ENCODE measurements at places on chromosomes 12 and 14.

- no peak for DNase-seq
Observed at GRCh38 chr14:68441542-68441941, 351.3 kb downstream of the ZFP36L1 start.

- no peak for DNase-seq
Observed at GRCh38 chr12:128155571-128155970, 111.4 kb upstream of the TMEM132C start.

GRCh38 chr12:81440001-81440400 lies 319.1 kb downstream of the PPFIA2 start:
- DNase-seq = no peak

DNA sequence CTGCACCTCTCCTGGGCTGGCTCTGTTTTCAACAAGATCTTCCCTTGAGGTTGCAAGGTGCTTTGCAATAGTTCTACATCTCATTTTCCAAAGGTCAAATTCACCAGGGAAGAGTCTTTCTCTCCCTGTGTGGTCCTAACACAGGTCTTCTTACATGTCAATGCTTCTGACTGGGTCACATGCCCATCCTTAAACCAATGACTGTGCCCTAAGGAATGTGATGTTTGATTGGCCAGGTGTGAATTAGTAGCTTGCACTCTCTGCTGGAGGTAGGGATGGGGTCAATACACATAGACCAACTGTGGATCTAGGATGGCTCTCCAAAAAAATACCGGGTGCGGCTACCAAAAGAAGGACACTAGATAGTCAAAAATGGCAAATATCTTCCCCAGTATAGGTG lies 19.9 kb upstream of the KCNK10 start:
- DNase-seq = no peak

GRCh38 chr12:103013741-103014300 lies 56.3 kb downstream of the ASCL1 start:
- DNase-seq = no peak

DNA sequence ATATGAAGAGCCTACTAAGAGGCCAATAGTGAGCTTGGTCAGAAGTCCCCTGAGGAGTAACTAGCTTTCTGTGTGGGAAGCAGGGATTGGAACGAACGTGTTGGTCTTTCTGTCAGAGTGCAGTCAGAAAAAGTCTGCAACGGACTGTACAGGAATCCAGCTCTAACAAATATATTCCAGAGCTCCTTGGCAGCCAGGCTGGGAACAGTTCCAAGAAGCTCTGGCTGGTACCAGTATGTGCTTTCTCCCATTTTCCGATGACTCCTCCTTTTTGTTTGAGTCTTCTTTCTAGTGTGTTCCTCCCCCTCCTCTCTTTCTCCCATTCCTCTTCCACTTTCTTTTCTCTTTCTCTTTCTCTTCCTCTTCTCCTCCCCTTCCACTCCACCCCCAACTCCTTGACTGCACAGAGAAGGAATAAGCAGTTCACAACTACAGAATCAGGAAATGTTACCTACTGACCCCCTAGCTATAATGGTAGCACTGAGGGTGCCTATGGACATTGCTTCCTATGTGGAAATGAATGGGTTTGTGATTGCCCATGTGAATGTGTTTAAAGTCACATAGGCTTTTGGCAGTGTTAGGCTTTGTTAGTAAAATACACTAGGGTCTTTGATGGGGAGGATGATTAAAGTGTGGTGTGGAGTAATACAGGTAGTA lies 59.9 kb downstream of the TTLL5 start:
- DNase-seq = no peak

DNA sequence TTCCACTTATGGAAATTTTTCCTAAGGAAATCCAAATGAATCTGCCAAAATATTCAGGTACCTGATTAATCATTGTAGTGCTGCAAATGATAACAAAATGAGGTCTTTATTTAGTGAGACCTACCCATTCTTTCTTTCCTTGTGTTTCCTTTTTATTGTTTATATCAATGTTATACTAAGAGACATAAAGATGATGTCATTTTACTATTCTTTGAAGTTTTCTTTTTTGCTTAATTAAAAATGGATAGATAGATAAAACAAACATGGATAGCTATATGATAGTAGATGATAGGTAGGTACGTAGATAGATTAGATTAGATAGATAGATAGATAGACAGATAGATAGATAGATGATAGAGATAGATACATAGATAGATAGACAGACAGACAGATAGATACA lies 669.5 kb upstream of the TBX3 start:
- no peak for DNase-seq

GRCh38 chr14:36091096-36091495 lies 85.4 kb downstream of the PTCSC3 start:
- DNase-seq = peak; percentile 94

- DNase-seq = no peak
Observed at GRCh38 chr12:124732275-124733075, 131.2 kb downstream of the SCARB1 start.

DNA sequence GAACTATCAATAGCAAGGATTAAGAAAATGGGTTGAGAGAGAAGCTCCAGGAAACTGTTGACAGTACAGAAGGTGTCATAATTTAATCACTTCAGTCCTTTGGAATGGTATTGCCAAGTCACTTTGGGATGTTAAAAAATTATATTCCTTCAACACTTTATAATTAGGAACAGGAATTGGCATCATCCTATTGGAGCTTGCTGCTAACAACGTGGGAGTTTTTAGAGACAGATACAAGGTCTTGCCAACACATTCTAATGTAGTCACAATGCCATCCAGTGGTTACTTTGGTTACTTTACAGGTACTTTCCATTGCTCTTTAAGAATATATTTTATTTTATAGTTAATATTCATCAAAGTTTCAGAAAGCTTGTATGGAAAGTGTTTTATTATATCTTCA lies 310.1 kb downstream of the SYT1 start:
- peak; percentile 57 for DNase-seq

GRCh38 chr14:62247266-62247665 lies 485.0 kb downstream of the SNAPC1 start:
- DNase-seq = no peak

DNA sequence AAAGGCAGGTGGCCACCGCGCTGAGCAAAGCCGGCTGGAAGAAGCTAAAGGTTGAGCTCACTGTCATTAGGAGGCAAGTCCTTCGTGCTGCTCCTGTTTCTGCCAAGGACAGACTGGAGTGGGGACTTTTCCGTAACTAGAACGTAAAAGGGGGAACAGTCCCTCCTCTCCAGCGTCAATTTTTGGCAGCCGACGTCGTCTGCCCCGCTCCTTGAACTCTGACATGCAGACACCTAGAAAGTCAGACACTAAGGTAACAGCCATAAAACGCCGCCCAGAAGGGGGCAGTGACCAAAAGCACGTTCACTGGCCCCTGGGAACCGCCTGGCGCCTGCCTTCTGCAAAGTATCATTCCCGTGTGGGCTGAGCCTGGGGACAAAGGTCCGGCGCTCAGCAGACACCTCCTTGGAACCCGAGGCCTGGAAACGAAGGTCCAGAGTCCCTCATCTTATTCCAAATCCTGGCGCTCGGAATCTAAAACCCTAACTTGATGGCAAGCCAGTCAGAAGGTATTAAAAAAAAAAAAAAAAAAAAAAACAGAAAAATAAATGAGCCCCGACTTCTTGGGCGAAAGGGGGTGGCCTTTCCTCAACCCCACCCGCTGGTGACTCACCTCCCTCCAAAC lies 1.1 kb upstream of the LRP1 start:
- DNase-seq = no peak

DNA sequence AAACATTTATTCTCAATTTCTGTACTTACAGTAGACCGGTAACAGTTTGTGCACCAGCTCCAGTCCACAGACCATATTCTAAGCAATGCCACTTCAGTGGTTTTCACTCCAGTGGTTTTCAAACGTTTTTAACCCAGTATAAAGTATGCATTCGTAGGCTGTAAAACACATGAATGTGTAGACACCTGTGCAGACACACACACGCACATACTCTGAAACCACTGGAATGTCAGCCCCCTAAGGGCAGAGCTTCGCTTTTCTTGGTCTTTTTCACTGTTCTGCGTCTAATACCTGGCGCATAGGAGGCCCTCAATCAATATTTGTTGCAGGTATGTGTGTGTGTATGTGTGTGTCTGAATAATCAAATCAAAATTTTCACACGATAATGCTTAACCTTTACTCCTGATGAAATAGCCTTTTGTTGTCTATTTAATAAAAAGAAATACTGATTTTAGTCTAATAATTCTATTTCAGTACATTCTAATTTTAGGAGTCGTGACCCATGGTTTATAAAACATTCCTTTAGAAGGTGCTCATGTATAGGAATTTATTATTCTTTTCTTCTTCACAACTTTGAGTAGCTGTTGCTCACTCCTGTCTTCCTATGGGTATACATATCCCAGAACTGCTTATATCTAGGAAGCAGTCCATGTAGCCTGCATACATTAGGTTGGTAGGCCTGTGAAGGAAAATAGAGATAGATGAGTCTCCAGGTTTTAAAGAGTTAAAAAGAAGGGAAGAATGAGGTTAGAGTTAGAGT lies 73.6 kb upstream of the REP15 start:
- DNase-seq = no peak

DNA sequence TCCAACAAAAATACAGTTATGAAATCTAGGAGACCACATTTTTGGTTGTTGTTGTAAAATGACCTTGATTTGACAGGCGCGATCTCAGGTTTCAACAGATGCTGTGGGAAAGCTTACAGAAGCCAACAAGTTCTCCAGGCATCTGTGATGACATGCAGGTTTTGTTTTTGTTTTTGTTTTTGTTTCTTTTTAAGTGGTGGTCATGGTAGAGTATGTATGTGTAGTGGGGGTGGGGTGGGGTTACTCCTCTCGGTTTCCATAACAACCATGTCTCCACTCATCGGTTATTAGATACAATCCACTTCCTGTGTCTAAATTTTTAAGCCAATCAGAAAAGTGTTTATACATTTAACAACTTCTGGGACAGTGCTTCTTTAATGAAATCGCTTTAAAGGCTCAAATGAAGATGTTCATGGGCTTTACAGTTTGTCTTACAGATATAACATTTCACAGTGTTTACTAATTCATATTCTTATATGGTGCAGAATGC lies 199.9 kb upstream of the FOXN3 start:
- no peak for DNase-seq

DNA sequence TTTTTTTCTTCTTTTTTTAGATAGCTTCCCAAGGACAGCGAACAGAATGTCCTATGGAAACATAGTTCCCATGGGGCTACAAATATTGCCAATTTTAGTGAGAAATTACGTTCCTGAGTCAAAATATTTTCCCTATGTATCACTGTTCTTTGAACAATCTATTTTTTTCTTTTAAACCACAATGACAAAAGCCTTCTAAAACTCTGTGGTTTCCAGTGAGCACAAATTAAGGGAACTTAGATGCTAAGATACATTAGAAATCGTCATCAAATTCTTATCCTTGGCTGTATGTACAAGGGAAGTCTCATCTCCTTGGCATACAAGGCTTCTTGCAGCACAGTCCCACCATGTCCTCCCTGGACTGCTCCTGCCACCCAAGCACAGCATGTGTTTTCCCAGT lies 17.9 kb downstream of the CPM start:
- DNase-seq = peak; percentile 77

DNA sequence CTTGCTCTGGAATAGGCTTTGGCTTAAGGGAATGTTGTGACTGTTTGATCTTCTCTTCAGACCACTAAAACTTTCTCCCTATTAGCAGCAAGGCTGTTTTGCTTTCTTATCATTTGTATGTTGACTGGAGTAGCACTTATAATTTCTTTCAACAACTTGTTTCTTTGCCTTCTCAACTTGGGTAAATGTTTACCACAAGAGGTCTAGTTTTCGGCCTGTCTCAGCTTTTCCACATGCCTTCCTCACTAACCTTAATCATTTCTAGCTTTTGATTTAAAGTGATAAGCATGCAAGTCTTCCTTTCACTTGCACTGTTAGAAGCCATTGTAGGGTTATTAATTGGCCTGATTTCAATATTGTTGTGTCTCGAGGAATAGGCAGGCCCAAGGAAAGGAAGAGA lies 126.7 kb upstream of the AEBP2 start:
- DNase-seq = no peak

DNA sequence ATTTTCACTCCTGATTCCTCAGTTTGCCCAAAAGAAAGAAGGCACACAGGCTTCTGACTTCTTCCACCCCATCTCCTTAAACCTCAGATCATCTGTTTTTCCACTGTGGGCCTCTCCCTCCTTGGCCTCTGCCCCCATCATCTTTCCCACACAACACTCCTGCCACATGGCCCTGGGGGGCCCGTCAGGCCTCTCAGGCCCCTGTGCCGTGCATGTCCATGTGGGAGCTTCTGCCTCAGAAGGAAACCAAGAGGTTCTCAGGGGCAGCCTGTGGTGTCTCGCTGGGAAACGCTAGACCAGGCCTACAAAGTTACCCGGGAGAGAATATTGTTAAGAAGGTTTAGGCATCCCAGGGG lies 8.0 kb downstream of the KLHL33 start:
- no peak for DNase-seq

GRCh38 chr14:57478050-57478449 lies 15.6 kb downstream of the CCDC198 start:
- DNase-seq = no peak

GRCh38 chr12:45220363-45220931 lies 4.6 kb downstream of the ANO6 start:
- no peak for DNase-seq
